Effector memory CD8-positive, alpha-beta T cell (primary cell): ENCODE measurements at places on chromosomes 11 and 22.

DNA sequence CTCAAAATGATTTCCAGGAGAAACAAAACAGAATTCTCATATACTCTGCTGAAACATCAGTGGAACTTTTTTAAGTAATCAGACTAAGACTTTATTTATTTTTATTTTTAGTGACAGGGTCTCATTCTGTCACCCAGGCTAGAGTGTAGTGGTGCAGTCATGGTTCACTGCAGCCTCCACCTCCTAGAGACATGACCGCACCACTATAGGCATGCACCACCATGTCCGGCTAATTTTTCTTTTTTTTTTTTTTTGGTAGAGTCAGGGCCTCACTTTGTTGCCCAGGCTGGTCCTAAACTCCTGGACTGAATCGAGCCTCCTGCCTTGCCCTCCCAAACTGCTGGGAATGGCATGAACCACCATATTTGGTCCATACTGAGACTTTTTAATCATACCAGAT, 42.9 kb downstream of the PRDM10 start:
- DNase-seq: no peak
- H3K27me3 ChIP-seq: no peaks in the 10 kb centered on the region
- H3K4me3 ChIP-seq: no peak overlapping the region
- peaks cover 6% of the 10 kb centered on the region for H3K36me3 ChIP-seq

GRCh38 chr11:68311160-68312116, 953 bp upstream of the LRP5 start:
- H3K4me1 ChIP-seq: peaks cover 13% of the 10 kb centered on the region
- peak overlapping the region; percentile 78 for H3K4me3 ChIP-seq
- DNase-seq: no peak

- H3K27me3 ChIP-seq: no peaks in the 10 kb centered on the region
- no peak overlapping the region for H3K4me3 ChIP-seq
Observed at GRCh38 chr11:73151416-73151815, 9.3 kb upstream of the FCHSD2 start.

DNA sequence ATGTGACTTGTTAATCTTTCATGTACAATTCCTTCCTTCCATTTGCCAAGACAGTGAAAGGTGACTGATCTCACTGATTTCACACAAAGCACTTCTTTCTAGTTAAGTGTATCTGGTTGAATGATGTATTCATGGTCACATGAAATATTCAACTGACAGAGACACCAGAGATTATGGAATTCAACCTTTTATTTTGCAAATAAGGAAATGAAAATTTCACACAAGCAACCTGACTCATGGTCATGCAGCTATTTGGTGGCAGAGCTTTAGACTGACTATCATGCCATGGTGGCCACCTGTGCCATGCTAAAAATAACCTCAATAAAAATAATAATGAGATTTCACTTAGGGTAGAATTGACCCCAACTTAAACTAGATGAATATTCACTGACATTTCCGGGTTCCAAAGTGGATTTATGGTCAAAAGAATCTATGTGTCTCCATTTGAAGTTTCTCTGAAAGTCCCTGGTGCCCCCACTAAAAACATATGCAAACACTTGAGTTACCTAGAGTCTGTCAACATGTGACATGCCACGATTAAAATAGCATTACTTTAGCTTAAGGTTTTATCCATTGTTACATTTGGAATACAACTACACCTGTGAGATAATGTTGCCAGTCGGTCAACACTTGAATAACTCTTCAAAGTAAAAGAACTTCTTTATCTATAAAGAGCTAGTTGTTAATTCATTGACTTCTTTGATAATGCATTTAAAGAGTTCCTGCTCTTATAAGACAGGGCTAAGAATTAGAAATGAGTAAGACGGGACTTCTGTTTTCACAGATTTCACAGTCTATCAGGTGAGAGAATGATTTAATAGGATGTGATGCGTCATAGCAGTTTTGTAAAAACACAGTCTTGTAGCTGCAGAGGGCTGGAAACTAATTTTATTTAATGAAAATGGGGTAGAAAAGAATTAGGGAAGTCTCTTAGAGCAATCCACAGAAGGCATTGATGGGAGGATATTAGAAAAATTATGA, 94.6 kb upstream of the OR9G4 start:
- no peak overlapping the region for H3K27ac ChIP-seq
- no peaks in the 10 kb centered on the region for H3K4me1 ChIP-seq
- DNase-seq: no peak
- H3K36me3 ChIP-seq: no peaks in the 10 kb centered on the region
- no peaks in the 10 kb centered on the region for H3K27me3 ChIP-seq

DNA sequence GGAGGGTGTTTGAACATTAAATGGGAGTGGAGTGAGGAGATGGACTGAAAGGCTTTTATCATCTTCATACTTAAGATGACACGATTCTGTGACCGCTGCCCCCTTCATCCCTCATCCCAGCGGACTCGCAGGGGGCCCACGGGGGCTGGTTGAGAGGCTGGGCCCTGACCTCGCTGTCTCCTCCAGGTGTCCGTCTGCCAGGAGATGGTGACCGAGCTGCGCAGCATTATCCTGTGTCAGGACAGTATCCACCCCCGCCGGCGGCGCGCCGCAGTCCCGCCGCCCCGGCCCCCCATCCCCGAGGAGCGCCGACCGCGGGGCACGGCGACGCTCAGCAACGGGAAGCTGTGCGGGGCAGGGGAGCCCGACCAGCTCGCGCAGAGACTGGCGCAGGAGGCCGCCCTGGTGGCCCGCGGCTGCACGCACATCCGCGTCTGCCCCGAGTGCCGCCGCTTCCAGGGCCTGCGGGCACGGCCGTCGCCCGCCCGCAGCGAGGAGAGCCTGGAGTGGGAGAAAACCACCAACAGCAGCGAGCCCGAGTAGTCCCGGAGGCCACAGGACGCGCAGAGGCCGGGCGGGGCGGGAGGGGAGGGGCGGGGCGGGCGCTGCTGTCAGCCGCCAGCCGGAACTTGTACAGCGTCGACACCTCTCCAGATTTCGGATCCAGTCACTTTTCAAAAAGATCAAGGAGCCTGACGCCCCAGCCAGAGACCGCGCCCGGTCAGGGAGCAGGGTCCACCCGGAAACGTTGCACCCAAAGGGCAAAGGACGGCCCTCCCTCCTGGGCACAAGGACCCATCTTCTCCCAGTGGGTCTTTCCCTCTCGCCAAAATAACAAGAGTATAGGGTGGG, 38.0 kb upstream of the TBCEL start:
- DNase-seq: peak; percentile 13
- H3K4me3 ChIP-seq: peak overlapping the region; percentile 66
- peaks cover 3% of the 10 kb centered on the region for H3K36me3 ChIP-seq
- H3K4me1 ChIP-seq: peaks cover 7% of the 10 kb centered on the region
- peaks cover 72% of the 10 kb centered on the region for H3K27me3 ChIP-seq
- H3K27ac ChIP-seq: no peak overlapping the region

- H3K4me1 ChIP-seq: peaks cover 56% of the 10 kb centered on the region
- no peak overlapping the region for H3K27ac ChIP-seq
- no peaks in the 10 kb centered on the region for H3K27me3 ChIP-seq
- H3K36me3 ChIP-seq: no peaks in the 10 kb centered on the region
Observed at GRCh38 chr11:65502555-65503367, 3.9 kb downstream of the MALAT1 start.

GRCh38 chr11:2867722-2868505, 17.7 kb downstream of the CDKN1C start:
- H3K27ac ChIP-seq: no peak overlapping the region
- DNase-seq: no peak
- peaks cover 56% of the 10 kb centered on the region for H3K27me3 ChIP-seq
- H3K36me3 ChIP-seq: no peaks in the 10 kb centered on the region
- peaks cover 14% of the 10 kb centered on the region for H3K4me1 ChIP-seq
- no peak overlapping the region for H3K4me3 ChIP-seq

DNA sequence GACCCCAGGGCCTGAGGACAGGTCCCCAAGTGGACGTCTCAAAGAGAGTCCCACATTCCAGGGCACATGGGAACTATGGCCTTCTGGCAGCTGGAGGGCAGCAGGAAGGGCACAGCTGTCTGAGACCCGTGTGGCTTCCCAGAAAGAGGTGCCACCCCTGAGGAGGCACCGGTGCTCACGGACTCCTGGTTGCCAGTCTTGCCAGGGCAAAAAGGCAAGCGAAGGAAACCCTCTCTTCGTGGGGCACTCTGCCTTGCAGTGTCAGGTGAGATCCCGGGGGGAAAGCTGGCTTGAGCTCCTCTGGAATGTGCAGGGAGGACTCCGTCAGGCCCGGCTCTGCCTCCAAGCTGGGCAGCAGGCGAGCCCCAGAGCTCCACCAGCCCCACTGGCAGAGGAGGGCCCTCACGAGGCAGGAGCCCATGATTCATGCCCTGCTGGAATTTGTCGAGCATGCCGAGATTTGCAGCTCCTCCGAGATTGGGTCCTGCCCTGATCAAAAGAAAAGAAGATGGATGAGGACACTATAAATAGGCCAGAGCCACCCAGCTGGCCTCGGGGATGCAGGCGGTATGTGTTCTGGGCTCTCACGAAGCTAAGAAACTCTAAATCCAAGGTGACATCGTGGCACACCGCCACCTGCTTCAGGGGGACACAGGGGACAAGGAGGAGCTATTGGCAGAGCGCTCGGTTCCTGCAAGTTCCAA, 9.9 kb upstream of the CELSR1 start:
- no peaks in the 10 kb centered on the region for H3K36me3 ChIP-seq
- no peak overlapping the region for H3K4me3 ChIP-seq
- peaks cover 3% of the 10 kb centered on the region for H3K4me1 ChIP-seq
- DNase-seq: no peak
- H3K27me3 ChIP-seq: peaks cover 48% of the 10 kb centered on the region

DNA sequence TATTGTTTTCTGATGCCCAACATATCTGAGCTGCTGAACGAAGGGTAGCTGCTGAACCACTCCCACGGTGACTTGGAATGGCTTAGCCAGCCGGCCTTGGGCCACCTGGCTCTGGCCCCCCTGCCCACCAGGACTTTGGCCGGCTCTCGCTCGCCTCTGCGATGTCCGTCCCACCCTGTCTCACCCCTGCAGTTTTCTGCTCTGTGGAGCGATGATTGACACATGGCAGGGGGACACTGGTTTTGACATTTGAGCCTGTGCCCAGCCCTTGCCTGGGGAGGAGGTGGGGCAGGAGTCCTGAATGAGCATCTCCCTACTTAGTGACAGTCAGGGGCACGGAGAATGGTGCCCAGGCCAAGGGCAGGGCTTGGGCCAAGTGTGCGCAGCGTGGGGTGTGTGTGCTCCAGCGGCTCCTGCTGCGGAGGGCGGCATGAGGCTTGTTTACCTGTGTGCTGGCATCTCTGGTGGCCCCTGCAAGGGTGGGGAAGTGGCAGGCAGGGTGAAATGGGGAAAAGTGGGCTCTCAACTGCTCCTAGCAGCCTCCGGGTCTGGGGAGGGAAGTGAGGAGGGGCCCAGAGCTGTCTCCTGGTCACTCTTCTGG, 15.7 kb upstream of the CDKN1C start:
- H3K4me3 ChIP-seq: peak overlapping the region; percentile 71
- no peak for DNase-seq
- peaks cover 4% of the 10 kb centered on the region for H3K36me3 ChIP-seq
- H3K4me1 ChIP-seq: peaks cover 45% of the 10 kb centered on the region
- peak overlapping the region; percentile 70 for H3K27ac ChIP-seq

- no peaks in the 10 kb centered on the region for H3K4me1 ChIP-seq
- H3K27ac ChIP-seq: no peak overlapping the region
- no peak overlapping the region for H3K4me3 ChIP-seq
- no peaks in the 10 kb centered on the region for H3K27me3 ChIP-seq
Observed at GRCh38 chr22:40875111-40875510, 13.2 kb upstream of the DNAJB7 start.

GRCh38 chr22:44147008-44147645, 33.6 kb upstream of the PARVG start:
- H3K36me3 ChIP-seq: no peaks in the 10 kb centered on the region
- no peak overlapping the region for H3K27ac ChIP-seq
- no peak overlapping the region for H3K4me3 ChIP-seq
- no peaks in the 10 kb centered on the region for H3K4me1 ChIP-seq
- DNase-seq: no peak

GRCh38 chr11:46492532-46492931, 101.0 kb upstream of the CHRM4 start:
- no peak overlapping the region for H3K4me3 ChIP-seq
- H3K36me3 ChIP-seq: peaks cover 26% of the 10 kb centered on the region
- no peaks in the 10 kb centered on the region for H3K27me3 ChIP-seq
- H3K4me1 ChIP-seq: peaks cover 15% of the 10 kb centered on the region

- peaks cover 37% of the 10 kb centered on the region for H3K4me1 ChIP-seq
- H3K36me3 ChIP-seq: no peaks in the 10 kb centered on the region
- peak; percentile 72 for DNase-seq
- H3K4me3 ChIP-seq: peak within 1 kb of the TSS; percentile 90
Observed at GRCh38 chr22:21982338-21982965, at the start of gene TOP3B. TOP3B (minus strand) TSS chr22:21982787; CDS start chr22:21975709, 7,078 bp downstream.

DNA sequence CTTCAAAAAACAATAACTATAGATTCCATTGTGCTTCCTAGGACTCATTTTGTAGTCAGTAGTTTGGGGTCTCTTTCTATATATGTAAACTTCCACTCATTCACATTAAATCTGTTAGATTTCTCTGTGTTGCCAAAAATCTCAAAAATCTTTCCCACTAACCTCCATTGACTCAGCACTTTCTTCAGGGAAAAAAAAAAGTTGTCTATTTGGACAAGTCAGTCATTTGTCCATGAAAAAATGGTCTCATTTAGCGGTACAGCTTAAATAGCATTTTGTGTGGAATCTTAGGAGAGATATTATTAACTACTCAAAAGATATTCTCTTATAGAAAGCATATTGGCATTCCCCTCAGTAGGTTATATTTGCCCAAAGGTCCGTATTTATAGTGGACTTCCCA, 81.9 kb downstream of the PPP2R1B start:
- DNase-seq: no peak
- H3K27ac ChIP-seq: no peak overlapping the region
- peaks cover 3% of the 10 kb centered on the region for H3K4me1 ChIP-seq
- H3K36me3 ChIP-seq: peaks cover 12% of the 10 kb centered on the region
- no peaks in the 10 kb centered on the region for H3K27me3 ChIP-seq

DNA sequence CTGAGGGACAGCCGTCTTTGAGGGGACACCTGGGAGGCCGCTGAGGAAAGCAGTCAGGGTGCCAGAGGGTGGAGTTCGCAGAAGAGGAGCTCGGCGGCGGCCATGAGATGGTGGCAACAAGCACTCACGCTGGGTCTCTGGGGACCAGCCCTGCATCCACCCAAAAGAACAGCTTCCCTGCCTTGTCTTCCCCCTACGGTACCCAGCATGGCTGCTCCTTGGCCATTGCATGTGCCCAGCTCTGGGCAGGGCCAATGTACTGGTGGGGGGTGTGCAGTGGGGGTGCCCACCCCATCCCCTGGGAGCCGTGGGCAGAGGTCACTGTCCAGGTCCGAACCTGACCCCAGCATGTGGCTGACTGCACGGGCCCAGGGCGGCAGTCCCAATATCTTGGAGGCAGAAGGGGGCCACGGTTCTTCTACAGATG, 42.3 kb downstream of the OSBPL5 start:
- no peak for DNase-seq
- no peaks in the 10 kb centered on the region for H3K27me3 ChIP-seq
- H3K4me1 ChIP-seq: peaks cover 7% of the 10 kb centered on the region
- H3K36me3 ChIP-seq: peaks cover 34% of the 10 kb centered on the region
- H3K27ac ChIP-seq: peak overlapping the region; percentile 42

- no peak overlapping the region for H3K27ac ChIP-seq
- H3K27me3 ChIP-seq: peaks cover 62% of the 10 kb centered on the region
- H3K4me1 ChIP-seq: peaks cover 15% of the 10 kb centered on the region
Observed at GRCh38 chr11:45384711-45385241, 98.6 kb upstream of the SYT13 start.

GRCh38 chr11:20990447-20990846, 321.1 kb downstream of the NELL1 start:
- H3K4me3 ChIP-seq: no peak overlapping the region
- no peak for DNase-seq
- H3K36me3 ChIP-seq: no peaks in the 10 kb centered on the region
- no peaks in the 10 kb centered on the region for H3K27me3 ChIP-seq
- H3K27ac ChIP-seq: no peak overlapping the region
